Neural cell (in vitro differentiated cells): ENCODE measurements at places on chromosomes 11 and 22. TPM values are rescaled to one million over a fixed set of nuclear protein-coding genes. Genes with fewer than 3 reads are reported as not detected.

HARBI1 gene
- 5.4 and 9.5 TPM in 2 replicates for polyA plus RNA-seq

IFITM1 gene
- polyA plus RNA-seq, result 0.35 TPM in 1 of 2 replicates, not detected in the other

GLYATL1 gene
- polyA plus RNA-seq, result 0.64 and 0.84 TPM in 2 replicates

BCO2 gene
- 6.7 and 7.4 TPM in 2 replicates for polyA plus RNA-seq

MYOD1 gene
- polyA plus RNA-seq, result not detected in 2 replicates

TMPRSS13 gene
- not detected in 2 replicates for polyA plus RNA-seq

MS4A1 gene
- polyA plus RNA-seq, result not detected in 2 replicates

PDE2A gene
- 11.6 and 18.6 TPM in 2 replicates for polyA plus RNA-seq

CRYBB2 gene
- 2.4 TPM in 1 of 2 replicates, not detected in the other for polyA plus RNA-seq

ACR gene
- not detected in 2 replicates for polyA plus RNA-seq

SBF1 gene
- 58.9 and 90.1 TPM in 2 replicates for polyA plus RNA-seq

ENTHD1 gene
- not detected in 2 replicates for polyA plus RNA-seq

OR10G6 gene
- not detected in 2 replicates for polyA plus RNA-seq

PATE2 gene
- not detected in 2 replicates for polyA plus RNA-seq

TCP11L1 gene
- polyA plus RNA-seq, result 12.5 and 19.2 TPM in 2 replicates

PGM2L1 gene
- 89.2 and 95.0 TPM in 2 replicates for polyA plus RNA-seq

MADD gene
- polyA plus RNA-seq, result 46.1 and 66.9 TPM in 2 replicates

SDHAF2 gene
- polyA plus RNA-seq, result 54.5 and 72.8 TPM in 2 replicates

KRTAP5-10 gene
- 0.62 TPM in 1 of 2 replicates, not detected in the other for polyA plus RNA-seq

TREH gene
- polyA plus RNA-seq, result 0.12 TPM in 1 of 2 replicates, not detected in the other

TENM4 gene
- 16.8 and 24.8 TPM in 2 replicates for polyA plus RNA-seq

CCDC87 gene
- 0.48 TPM in 1 of 2 replicates, not detected in the other for polyA plus RNA-seq

CD248 gene
- polyA plus RNA-seq, result not detected in 2 replicates

C11orf65 gene
- polyA plus RNA-seq, result 1.1 and 1.4 TPM in 2 replicates

SLC22A9 gene
- not detected in 2 replicates for polyA plus RNA-seq

LARGE1 gene
- polyA plus RNA-seq, result 27.5 and 34.0 TPM in 2 replicates

DGCR8 gene
- 48.9 and 52.3 TPM in 2 replicates for polyA plus RNA-seq

GLYATL2 gene
- not detected in 2 replicates for polyA plus RNA-seq

FAM83F gene
- 0.02 and 0.42 TPM in 2 replicates for polyA plus RNA-seq

MS4A15 gene
- not detected in 2 replicates for polyA plus RNA-seq

C11orf91 gene
- not detected in 2 replicates for polyA plus RNA-seq

POTEH gene
- polyA plus RNA-seq, result not detected in 2 replicates

NOX4 gene
- 0.71 and 0.96 TPM in 2 replicates for polyA plus RNA-seq

RGL4 gene
- polyA plus RNA-seq, result not detected in 2 replicates

VWCE gene
- polyA plus RNA-seq, result 5.5 and 9.8 TPM in 2 replicates

PDE3B gene
- polyA plus RNA-seq, result 13.1 and 13.8 TPM in 2 replicates

H19 gene
- not detected in 2 replicates for polyA plus RNA-seq

BTG4 gene
- polyA plus RNA-seq, result not detected in 2 replicates

RAC2 gene
- polyA plus RNA-seq, result not detected in 2 replicates

GAS2 gene
- 2.5 and 8.0 TPM in 2 replicates for polyA plus RNA-seq

CCDC73 gene
- polyA plus RNA-seq, result 0.07 TPM in 1 of 2 replicates, not detected in the other

FAM180B gene
- not detected in 2 replicates for polyA plus RNA-seq

SCN4B gene
- polyA plus RNA-seq, result 0.61 and 0.92 TPM in 2 replicates

TRIM68 gene
- polyA plus RNA-seq, result 14.7 and 15.3 TPM in 2 replicates

LRRC74B gene
- polyA plus RNA-seq, result not detected in 2 replicates

GGTLC2 gene
- polyA plus RNA-seq, result not detected in 2 replicates

SLC29A2 gene
- polyA plus RNA-seq, result 1.7 and 2.2 TPM in 2 replicates

C1QTNF5 gene
- not detected in 2 replicates for polyA plus RNA-seq

OR2D2 gene
- polyA plus RNA-seq, result not detected in 2 replicates

ARHGEF17 gene
- 7.0 and 7.9 TPM in 2 replicates for polyA plus RNA-seq

SYT8 gene
- polyA plus RNA-seq, result not detected in 2 replicates

OR4A16 gene
- not detected in 2 replicates for polyA plus RNA-seq

TCN2 gene
- polyA plus RNA-seq, result 13.0 and 17.5 TPM in 2 replicates

APOBEC3H gene
- polyA plus RNA-seq, result not detected in 2 replicates

ZP1 gene
- 0.62 and 1.5 TPM in 2 replicates for polyA plus RNA-seq

KCNJ1 gene
- polyA plus RNA-seq, result 0.22 and 0.40 TPM in 2 replicates
